HCT116 (cell line): ENCODE measurements at places on chromosomes 11 and 22.
A peak's percentile ranks its signal among the peaks of the same experiment; 100 is the strongest.

GRCh38 chr11:76140912-76141574 lies 65.3 kb downstream of the WNT11 start:
- DNase-seq, result no peak

DNA sequence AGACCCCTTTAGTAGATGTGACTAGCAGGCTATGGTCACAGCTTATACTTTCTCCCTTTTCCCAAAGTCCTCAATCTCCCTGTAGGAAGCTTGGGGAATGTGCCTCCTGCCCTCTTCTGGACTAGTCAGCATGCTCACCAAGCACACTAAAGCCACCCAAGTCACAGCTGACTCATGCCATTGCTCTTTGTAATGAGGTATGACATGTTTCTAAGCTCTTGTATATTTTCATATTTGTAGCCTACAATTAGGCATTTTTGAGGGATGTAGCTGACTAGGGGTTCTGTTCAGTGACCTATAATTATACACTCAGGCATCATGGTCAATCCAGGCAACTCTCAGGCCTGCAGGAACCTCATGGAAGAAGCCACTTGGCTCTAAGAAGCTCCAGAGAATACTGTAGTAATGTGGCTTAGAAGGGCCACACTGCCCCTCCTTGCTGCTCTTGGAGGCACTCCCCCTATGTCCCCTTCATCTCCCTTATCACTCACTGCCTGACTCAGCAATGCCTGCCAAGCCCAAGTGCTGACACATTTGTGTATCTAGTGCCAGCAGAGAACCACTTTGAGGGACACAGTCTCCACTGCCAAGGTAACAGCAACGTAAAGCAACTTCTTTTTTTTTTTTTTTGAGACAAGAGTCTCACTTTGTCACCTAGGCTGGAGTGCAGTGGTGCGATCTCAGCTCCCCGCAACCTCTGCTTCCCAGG lies 86.2 kb downstream of the RPL27A start:
- DNase-seq, result peak; percentile 72

DNA sequence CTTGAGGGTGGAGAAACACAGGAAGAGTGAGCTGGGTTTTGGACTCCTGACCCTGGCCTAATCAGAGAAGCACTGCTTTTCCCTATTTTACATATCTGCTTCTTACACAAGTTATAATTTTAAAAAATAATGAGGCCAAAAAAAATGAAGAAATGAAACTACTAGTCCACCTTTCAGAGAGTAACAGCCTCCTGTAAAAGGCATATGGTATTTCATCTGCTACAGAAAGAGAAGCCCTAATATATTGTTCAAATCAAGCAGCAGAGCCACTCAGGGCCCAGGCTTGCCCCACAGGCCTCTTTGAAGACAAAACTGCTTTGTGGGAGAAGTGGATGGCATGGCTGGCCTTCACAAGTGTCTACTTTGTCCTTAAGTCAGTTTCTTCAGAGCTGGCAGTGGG lies 10.0 kb downstream of the DIXDC1 start:
- no peak for DNase-seq

DNA sequence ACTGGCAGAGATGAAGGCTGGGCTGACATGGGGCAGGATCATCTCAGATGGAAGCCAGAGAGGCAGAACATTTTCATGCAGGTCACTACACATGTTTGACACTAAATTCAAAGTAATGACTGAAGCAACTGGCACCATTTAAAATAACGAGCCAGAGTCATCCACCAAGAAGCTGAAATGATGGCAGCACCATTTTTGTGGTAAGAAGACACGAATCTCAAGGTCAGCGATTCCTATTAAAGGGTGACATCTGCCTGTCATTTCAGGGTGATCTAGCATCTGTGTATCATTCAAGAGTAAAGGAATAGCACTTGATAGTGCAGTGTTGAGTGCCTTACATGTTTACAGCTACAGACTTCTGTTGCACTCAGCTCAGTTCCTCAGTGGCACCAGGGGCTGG lies 113.4 kb upstream of the C11orf87 start:
- no peak for DNase-seq

DNA sequence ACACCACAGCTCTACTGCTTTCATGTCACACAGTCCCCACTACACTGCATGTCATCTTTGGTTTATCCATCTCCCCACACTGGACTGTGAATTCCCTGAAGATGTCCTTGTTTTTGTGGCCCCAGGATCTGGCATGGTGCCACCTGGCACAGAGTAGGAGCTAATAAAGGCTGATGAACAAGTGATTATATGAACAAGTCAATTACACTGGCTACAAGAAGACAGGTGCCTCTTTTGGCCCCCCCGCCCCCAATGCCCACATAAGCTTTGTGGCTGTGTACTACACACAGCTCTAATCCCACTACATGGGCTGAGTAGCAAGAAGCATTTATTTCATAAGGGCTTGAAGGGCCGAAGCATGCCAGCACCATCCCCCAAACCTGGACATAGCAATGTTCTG lies 24.7 kb downstream of the PLEKHA7 start:
- no peak for DNase-seq
